Dermis microvascular lymphatic vessel endothelial cell (primary cell): ENCODE measurements at places on chromosomes 11 and 22.

DNA sequence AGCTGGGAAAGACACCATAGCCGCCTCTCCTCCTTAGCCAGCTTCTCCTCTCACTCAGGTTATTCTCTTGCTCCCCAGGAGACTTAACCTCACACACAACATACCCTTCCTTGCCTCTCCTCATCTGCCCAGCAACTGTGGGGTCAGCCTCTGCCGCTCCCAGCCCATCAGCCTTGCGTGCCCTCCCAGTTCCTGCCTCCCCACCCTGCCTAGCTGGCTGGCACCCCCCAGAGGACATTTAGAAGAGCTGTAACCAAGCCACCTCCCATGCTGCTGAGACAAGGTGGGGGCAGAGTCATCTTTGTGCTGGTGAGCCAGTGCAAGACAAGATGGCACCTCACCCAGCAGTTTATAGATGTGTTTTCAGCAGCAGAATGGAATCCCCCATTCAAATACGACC is 38.2 kb downstream of the TOM1 start:
- no peak for DNase-seq

GRCh38 chr22:19430890-19431541 is 517 bp downstream of the HIRA start:
- no peak for DNase-seq

- DNase-seq, result peak; percentile 36
Observed at GRCh38 chr11:19605520-19606371, 106.9 kb upstream of the NAV2 start.

GRCh38 chr11:109914809-109915653 is 178.2 kb upstream of the ZC3H12C start:
- peak; percentile 91 for DNase-seq

GRCh38 chr22:48867891-48868290 is 959.8 kb downstream of the BRD1 start:
- DNase-seq, result no peak

GRCh38 chr11:69076129-69076791 is 27.5 kb downstream of the TPCN2 start:
- no peak for DNase-seq

DNA sequence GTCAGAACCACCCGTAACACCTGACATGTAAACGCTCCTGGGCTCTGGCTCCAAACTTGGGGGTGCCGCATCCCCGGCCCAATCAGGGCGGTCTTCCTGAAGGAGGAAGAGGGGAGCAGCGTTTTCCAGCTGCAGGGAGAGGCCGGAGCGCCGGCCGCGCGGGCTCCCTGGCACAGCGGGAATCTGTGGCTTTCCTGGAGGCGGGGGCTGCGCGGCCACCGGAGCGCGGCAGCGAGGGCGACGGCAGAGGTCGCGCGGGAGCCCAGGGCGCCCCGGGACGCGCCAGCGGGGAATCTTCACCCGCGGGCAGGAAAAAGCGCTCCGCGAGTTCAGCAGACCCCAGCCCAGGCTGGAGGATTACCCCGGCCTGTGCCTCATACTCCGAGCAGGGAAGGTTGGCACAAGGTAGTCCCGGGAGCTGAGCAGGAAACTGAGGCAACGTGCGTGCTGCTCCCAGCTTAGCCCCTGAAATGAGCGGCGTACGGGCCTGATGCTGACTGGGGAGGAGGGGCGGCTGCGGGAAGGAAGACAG is 600 bp upstream of the ESAM start:
- DNase-seq, result no peak

GRCh38 chr11:907668-908067 is 2.9 kb downstream of the CHID1 start:
- no peak for DNase-seq

GRCh38 chr11:41845066-41845465 is 385.6 kb upstream of the LRRC4C start:
- DNase-seq, result no peak

DNA sequence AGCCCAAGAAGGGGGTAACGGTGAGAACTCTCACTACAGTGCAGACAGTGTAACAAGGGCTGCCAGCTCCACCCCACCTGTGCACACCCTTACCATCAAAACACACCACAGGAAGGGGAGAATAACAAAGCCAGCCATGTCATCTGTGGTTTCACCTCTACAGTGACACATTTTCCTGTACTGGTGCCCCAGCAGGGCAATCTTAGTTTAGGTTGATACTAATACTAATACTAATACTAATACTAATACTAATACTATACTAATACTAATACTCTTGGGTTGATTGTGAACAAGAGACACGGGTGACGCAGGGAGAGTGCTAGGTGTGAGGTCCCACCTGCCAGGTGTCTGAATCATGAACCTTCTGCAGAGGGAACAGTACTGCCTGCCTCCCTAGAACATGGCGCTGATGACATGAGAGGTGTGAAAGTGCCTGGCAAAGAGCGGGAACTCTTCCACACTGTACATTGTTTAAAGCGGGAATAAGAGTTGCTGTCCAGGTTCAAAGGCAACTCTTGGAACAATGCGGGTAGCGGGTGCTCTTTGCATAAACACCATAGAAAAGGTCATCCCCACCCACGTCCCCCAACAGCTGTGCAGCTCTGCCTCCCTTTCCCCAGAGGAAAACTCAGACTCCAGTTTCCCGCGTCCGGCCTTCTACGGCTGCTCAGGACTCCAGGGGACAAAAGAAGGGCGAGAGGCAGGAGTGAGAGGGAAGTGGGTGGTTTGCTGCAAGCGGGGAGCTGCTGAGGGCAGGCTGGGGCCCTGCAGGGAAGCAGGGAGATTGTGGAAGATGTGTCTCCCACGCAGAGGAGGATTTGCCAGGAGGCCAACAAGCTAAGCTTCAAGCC is 25.0 kb upstream of the TMPRSS4 start:
- DNase-seq, result no peak

- no peak for DNase-seq
Observed at GRCh38 chr11:75786101-75786736, 17.6 kb downstream of the DGAT2 start.

GRCh38 chr22:36136475-36136874 is 24.1 kb downstream of the APOL3 start:
- no peak for DNase-seq

DNA sequence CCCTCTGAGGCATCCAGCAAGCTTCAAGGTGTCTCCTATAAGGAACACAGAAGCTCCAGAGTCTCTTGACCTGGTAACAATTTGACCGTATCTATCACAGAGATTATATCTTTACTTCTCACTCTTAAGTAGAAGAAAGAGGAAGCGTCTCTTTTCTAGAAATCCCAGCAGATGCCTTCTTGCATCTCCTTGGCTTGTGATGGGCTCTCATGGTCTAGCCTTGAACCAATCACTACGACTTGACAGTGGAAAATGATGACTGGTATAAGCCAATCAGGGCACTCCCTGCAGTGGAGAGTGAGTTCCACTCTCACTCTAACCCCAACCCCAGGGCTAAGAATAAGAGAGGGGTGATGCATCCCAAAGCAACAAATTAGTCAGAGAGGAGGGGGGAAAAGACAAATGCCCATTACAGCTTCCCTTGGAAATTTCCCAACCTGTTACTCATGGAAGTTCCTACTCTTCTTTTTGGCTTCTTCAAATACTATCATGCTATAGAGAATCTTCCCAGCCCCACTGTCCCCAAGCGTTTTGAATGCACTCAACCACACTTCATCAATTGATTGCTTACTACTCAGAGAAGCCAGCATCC is 293.5 kb downstream of the MN1 start:
- no peak for DNase-seq

DNA sequence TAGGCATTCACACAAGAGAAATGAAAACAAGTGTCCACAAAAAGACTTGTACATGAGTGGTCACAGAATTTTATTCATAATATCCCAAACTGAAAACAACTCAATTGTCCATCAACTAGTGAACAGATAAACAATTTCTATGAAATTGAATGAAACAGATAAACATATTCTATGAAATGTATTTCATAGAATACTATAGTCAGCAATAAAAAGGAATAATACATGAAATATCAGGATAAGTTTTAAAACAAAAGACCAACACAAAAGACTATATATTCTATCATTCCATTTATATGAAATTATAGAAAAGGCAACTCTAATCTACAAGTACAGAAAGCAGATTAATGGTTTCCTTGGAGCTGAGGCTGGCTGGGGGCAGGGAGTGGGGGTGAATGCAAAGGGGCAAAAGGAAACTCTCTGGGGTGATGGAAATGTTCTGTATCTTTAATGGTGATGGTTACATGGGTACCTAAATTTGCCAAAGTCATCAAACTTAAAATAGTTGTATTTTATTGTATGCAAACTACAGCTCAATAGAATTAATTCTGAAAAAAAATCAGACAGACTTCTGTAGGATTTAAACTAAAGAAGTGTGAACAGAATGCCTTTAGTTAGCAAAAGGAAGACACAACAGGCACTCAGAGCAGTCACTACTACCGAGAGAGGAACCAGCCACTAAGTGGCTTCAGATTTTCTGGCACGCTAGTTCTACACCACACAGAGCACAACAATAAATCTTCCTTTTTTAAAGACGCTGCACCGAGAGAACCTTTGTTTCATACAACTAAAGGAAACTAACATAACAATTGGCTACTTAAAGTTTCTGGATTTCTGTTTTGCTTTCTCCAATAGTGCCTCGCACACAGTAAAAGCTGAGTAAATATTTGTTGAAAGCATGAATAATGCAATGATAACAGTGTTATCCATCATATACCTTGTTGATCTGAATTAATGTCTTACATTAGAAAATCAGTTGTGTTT is 15.4 kb downstream of the CCDC34 start:
- no peak for DNase-seq

DNA sequence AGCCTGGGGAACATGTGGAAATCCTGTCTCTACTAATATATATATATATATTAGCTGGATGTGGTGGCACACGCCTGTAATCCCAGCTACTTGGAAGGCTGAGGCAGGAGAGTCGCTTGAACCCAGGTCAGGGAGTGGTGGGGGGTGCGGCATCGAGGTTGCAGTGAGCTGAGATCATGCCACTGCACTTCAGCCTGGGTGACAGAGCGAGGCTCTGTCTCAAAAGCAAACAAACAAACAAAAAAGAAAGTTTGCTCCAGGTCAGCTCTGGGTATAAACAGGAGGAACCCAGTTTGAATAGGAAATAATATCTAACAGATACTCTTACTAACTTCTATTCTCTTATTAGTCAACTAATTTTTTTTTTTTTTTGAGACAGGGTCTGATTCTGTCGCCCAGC is 34.3 kb upstream of the CECR2 start:
- no peak for DNase-seq

DNA sequence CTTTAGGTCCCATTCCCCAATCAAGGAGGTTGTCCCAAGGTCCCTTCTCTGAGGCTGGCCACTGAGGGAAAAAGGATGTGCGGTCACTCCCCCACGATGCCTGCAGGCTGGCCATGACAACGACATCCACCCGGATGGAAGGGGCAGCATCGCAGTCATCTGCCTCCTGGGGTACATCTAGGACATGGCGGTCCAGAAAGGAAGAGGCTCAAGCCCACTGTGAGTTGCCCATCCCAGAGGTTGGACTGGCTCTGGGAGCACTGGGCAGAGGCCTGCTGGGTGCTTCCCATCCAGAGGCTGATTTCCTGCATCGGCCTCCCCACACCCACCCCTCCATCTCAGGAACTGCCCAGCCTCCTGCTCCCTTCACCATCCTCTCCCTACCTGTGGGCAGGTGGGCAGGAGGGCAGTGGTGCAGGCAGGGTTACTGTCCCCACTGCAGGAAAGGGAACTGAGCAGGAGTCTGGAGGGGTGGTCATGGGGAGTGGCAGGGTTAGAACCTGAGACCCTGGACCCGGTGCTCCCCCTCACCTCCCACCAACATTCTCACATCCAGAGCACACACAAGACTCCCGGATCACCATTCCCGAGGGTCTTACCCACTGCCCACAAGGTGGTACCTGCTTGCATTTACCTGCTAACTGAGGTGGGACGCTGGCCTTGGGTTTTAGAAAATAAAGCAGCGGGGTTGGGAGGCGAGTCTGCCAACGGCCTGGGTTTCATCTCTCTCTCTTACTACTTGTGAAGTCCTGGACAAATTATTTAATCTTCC is 4.4 kb downstream of the RCE1 start:
- no peak for DNase-seq

DNA sequence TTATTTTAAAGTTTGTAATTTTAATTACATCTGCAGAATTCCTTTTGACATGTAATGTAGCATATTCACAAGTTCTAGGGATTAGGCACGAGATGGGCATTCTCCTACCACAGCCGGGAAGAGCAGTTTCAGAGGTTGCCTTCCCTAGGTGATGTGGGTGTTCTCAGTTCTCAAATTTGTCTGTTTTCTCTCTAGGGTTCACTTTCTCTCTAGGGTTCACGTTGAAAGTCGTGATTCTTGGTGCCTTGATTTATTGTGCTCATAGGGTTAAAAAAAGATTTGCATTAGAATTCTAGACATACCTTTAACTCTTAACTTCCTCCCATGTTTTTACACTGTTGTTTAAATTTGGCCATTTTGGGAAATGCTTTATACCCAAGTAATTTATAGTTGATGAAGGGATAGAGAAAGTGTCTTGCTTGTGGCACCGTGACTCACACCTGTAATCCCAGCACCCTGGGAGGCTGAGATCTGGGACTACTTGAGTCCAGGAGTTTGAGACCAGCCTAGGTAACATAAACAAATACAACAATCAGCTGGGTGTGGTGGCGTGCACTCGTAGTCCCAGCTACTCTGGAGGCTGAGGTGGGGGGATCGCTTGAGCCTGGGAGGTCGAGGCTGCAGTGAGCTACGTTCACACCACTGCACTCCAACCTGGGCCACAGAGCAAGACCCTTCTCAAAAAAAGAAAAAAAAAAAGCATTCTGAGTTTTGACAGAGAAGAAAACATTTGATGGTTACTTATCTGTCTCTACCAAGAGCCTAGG is 3.6 kb downstream of the MED15 start:
- DNase-seq, result no peak

DNA sequence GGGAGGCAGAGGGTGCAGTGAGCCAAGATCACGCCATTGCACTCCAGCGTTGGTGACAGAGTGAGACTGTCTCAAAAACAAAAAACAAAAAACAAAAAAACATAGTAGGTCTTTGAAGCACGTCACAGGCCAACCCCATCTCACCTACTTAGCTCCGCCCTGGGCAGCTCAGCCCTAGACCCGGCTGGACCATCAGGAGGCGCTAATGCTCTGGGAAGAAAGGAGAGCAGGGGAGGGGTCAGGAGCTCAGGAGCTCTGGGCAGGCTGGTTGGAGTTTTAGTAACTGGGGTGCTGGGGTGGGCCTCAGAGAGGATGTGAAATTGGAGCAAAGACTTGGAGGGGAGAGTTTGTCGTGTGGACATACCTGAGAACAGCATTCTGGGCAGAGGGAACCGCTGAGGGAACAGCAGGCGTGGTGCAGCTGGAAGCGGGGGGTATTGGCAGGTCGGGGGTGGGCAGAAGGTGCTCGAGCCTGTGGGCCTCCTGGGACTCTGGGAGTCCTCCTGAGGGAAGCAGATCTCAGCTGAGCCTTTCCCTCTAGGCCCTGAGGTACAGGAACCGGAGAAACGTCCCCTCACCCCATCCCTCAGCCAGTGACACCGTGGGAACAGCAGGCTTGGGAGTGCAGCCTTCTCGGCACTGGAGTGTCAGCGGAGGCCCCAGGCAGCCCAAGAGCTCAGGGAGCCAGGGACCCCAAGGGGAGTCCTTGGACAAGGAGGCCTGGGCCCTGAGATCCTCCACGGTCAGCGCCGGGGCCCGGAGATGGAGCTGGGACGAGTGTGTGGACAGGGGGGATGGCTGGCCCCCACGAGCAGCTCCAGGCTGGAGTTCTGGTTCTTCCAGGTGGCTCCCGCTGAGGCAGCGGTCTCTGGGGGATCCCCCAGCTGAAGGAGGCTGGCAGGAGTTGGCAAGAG is 2.2 kb upstream of the RPS6KA4 start:
- peak; percentile 50 for DNase-seq
